ENCODE measurements at places on chromosomes 6 and 20.

GRCh38 chr6:136566851-136567250 is 16.6 kb upstream of the MAP7 start:
- DNase-seq = no peak

DNA sequence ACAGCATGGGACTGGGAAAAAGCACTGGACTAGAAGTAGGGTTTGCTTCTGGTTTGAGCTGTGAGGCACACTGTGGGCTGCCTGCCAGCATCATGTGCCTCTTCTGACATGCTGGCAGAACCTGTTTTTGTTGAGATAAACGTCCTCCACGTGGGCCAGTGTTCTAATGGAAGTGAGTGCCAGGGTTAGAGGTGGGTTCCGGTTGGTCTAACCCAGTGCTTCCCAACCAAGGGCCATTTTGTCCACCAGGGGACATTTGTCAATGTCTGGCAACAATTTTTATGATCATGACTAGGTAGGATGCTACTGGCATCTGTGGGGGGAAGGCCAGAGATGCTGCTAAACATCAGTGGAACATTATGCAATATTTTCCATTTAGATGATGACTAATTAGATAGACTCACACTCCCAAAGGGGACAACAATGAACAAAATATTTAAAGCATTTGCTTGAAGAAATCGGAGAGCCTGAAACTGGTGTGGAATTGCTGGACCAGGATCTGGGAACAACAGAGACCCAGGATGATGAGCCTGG is 7.8 kb upstream of the APMAP start:
- DNase-seq = peak; percentile 26

- no peak for DNase-seq
Measured at GRCh38 chr6:67880939-67881705, 754.0 kb upstream of the ADGRB3 start.

GRCh38 chr6:46217671-46218131 is 46.9 kb upstream of the ENPP5 start:
- no peak for DNase-seq

- DNase-seq = no peak
Measured at GRCh38 chr20:3929713-3930060, 40.5 kb downstream of the PANK2 start.

DNA sequence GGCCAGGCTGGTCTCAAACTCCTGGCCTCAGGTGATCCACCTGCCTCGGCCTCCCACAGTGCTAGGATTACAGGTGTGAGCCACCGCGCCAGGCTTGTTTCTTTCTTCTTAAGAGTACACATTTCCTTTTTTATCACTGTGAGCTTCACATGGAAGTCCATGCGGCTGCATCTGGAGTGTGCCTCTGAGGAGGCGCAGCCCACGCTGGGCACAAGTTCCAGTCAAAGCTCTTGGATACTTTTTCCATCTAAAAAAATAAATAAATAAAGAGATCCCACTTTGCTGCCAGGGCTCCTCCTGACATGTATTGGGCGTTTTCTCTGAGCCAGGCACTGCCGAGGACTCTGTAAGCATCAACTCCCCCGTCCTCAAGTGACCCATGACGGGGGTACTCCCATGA is 123.0 kb downstream of the PREX1 start:
- DNase-seq = no peak

GRCh38 chr6:156880913-156881312 is 103.7 kb downstream of the ARID1B start:
- no peak for DNase-seq

- no peak for DNase-seq
Measured at GRCh38 chr20:4989570-4989969, 11.7 kb downstream of the SLC23A2 start.
